ENCODE measurements at places on chromosomes 7 and 10.

- no peak for DNase-seq
Observed at GRCh38 chr7:111678986-111679385, 116.7 kb upstream of the IMMP2L start.

DNA sequence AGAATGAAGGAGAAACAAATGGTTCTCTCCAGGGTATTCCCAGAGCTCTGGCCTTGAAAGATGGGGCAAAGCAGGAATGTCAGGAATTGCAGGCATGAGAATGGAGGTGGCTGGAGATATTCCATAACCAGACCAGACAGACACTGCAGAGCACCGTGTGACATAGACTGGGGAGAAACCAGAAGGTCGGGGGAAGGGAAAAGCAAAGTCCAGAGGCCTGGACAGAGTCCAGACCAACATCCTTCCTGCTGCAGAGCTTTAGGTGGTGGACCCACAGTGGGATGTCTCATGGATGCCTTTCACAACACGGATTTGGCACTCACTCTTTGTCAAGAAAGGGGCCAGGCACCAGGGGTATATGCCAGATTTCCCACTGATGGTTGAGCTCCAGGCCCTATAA is 177.2 kb upstream of the INHBA start:
- no peak for DNase-seq

DNA sequence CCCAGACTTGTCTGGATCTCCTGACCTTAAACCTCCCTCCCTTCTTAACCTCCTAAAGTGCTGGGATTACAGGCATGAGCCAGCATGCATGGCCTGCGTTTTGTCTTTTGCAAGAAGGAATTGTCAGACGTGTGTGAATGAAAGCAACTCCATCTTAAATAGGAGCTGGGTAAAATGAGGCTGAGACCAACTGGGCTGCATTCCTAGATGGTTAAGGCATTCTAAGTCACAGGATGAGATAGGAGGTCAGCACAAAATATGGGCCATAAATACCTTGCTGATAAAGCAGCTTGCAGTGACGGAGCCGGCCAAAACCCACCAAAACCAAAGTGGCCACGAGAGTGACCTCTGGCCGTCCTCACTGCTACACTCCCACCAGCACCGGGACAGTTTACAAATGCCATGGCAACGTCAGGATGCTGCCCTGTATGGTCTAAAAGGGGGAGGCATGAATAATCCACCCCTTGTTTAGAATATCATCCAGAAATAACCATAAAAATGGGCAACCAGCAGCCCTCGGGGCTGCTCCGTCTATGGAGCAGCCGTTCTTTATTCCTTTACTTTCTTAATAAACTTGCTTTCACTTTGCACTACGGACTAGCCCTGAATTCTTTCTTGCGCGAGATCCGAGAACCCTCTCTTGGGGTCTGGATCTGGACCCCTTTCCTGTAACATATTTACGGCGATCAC is 41.2 kb upstream of the SDK1 start:
- DNase-seq, result no peak

DNA sequence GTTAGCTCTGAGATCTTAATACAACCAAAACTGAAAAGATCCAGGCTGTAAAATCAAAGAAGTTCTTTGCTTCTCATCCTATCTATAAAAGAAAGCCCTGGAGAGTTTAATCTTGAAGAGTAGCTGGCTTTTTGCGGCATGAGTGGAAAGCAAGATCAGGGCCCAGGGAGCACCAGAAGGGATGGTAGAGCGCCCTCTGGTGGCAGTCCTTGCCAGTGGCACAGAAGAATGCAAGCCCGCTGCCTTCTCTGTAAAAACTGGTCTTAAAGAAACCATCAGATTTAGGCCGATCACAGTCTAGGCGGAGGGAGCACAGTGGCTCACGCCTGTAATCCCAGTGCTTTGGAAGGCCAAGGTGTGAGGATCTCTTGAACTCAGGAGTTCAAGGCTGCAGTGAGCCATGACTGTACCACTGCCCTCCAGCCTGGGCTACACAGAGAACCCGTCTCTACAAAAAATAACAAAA is 35.6 kb downstream of the CPN1 start:
- DNase-seq, result peak; percentile 28

DNA sequence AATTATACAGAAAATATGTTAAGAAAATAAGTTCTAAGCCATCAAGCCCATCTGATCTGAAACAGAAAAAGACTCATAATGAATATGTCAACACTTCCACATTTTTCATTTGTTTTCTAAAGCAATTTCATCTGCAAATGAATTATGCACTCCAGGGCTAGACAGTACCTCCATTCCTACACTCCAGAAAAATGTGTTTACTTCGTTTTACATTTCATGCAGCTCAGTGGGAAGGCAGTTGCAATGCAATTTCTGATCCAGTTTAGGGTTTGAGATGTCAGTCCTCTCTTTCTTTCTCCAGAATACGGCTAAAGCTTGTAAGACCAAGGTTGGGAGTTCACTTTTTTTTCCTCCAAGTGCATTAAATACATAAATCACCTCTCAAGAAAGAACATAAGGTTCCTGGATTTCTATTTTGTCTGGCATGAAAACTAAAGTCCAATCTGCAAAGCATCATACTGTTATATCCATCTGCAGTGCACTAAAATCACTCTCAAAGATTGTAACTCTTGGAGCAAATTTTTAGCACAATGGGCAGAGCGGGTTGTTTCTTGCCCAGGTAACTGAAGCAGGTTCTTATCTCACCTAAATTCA is 348.8 kb upstream of the C7orf33 start:
- no peak for DNase-seq

GRCh38 chr10:124328477-124329220 is 90.1 kb downstream of the OAT start:
- DNase-seq, result no peak

DNA sequence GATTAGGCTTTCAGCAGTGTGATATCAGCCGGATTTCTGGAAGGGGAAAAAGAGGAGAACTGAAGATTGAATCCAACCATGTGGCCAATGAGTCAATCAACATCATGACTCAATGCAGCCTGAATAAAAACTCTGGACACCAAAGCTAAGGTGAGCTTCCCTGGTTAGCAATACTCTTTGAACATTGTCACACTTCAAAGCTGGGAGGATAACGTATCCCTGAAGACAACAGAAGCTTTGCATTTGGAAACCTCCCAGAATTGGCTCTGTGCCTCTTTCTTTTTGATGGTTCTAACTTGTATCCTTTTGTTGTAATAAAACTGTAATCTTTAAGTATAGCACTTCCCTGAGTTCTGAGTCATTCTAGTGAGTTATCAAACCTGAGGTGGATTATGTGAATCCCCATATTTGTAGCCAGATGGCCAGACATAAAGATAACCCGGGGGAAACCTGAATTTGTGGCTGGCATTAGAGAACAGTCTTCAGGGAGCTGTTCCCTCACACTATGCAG is 284.4 kb downstream of the IPMK start:
- no peak for DNase-seq

- no peak for DNase-seq
Observed at GRCh38 chr10:91591797-91592174, 41.1 kb downstream of the PPP1R3C start.

- no peak for DNase-seq
Observed at GRCh38 chr10:108638225-108638624, 1285.1 kb downstream of the XPNPEP1 start.

DNA sequence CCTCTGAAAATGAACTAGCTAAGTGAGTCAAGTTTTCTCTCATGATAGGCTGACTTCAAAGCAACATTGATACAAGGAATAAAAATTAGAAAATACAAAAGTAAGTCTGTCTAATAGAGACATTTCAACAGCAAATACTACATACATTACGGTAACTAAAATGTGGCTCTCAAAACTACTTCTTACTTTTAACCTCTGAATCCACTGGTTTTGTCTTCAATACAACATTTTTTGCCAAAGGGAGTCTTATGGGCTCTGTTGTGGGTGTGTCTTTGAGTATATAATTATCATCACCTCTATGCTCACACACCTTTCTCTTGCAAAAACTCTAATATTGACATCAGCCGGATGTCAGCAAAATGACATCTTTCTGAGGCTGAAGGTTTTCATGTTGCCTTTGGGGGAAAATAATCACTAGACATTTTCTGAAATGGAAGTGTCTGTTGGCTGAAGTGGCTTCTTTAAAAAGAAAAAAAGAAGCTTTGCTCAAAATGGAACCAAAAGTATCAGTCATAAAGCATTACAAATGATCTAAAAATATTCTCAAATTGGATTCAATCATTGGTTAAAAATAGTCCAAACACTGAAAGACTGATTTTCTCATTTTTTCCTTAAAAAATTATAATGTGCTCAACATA is 41.8 kb upstream of the FAM133B start:
- no peak for DNase-seq

- no peak for DNase-seq
Observed at GRCh38 chr7:28151965-28152364, 28.6 kb downstream of the JAZF1 start.

DNA sequence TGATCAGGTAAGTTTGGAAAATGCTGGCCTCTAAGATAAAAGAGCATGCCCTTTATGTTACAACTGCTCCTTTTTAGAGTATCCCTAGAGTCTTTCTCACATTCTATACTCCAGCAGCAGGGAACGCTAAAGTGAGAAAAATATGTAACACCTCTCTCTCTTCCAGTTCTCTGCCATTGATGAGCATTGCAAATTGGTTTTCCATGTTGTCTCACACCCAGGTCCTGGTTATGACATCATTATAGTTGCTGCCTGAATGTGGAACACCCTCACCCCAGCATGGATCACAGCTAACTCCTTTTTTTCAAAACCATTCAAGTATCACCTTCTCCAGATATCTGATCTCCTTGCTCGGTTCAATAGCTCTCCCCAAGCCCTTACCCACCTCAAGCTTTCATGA is 84.4 kb downstream of the DGKI start:
- no peak for DNase-seq

- DNase-seq, result no peak
Observed at GRCh38 chr7:26451997-26452396, 160.3 kb downstream of the SNX10 start.

DNA sequence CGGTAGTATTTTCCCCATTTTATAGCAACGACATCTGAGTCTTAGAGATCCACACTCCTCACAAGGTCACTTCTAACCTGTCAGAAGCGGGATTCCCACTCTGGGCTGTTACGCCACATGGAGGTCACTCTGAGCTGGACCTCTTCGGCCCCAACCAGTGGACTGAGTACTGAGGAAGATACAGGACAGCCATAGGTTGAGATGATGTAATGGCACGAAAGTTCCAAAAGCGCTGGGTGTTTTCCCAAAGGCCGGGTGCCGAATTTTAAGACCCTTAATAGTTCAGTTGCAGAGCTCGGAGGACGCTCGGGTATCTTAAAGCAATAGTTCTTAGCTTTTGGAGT is 699 bp downstream of the GHITM start:
- DNase-seq, result peak; percentile 8

GRCh38 chr10:88852327-88852726 is 683 bp upstream of the ANKRD22 start:
- DNase-seq, result no peak

DNA sequence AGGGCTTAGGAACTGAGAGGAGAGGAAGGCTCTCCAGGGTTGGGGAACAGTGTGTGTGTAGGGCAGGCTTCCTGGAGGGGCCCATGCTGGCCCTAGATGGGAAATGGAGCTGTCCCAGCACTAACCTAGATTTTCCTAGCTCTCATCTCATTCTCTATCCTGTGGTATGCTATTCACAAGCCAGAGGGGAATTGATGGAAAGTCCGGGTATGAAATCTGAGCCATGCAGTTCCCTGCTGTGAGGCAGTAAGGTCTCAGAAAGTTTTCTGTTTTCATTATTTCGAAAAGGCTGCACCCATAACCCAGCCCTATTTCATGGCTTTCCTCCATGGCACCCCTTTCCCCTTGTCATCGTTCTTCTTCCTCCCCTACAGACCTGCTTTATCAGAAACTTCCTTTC is 220.3 kb downstream of the RPS24 start:
- no peak for DNase-seq

DNA sequence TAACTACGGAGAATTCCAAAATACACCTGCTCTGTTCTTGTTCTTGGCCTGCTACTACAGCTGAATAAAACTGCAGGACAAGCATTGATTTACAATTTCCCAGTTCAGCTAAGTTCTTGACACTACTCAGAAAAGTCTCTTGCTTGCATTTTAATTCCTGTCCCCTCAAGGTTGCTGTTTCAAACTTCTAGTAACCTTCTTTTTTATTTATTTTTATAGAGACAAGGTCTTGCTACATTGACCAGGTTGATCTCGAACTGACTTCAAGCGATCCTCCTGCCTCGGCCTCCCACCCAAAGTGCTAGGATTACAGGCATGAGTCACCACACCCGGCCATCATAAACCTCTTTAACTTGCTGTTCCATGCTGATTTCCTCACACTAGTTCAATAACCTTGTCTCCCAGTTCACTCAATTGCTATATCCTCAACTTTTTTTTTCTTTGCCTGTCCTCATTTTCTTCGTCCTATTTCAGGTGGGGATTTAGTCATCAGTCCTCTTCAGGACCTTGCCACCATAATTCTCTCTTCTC is 79.9 kb downstream of the ARHGAP21 start:
- no peak for DNase-seq

DNA sequence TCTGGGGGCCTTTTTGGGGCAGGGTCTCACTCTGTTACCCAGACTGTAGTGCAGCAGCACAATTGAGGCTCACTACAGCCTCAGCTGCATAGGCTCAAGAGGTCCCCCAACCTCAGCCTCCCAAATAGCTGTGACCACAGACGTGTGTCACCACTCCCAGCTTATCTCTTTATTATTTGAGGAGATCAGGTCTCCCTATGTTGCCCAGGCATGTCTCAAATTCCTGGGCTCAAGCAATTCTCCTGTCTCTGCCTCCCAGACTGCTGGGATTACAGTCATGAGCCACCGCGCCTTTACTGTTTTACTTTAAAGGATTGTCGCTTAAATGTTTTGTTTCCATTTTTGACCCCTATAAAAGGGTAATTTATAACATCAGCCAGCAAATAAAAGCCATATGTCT is 502.6 kb upstream of the AUTS2 start:
- no peak for DNase-seq
